ENCODE measurements at places on chromosomes 13 and 19.

- no peak for DNase-seq
These were observed 60.5 kb downstream of the SERP2 start for GRCh38 chr13:44433863-44434765.

- DNase-seq = no peak
These were observed 20.1 kb upstream of the RAB20 start for GRCh38 chr13:110581506-110582185.

DNA sequence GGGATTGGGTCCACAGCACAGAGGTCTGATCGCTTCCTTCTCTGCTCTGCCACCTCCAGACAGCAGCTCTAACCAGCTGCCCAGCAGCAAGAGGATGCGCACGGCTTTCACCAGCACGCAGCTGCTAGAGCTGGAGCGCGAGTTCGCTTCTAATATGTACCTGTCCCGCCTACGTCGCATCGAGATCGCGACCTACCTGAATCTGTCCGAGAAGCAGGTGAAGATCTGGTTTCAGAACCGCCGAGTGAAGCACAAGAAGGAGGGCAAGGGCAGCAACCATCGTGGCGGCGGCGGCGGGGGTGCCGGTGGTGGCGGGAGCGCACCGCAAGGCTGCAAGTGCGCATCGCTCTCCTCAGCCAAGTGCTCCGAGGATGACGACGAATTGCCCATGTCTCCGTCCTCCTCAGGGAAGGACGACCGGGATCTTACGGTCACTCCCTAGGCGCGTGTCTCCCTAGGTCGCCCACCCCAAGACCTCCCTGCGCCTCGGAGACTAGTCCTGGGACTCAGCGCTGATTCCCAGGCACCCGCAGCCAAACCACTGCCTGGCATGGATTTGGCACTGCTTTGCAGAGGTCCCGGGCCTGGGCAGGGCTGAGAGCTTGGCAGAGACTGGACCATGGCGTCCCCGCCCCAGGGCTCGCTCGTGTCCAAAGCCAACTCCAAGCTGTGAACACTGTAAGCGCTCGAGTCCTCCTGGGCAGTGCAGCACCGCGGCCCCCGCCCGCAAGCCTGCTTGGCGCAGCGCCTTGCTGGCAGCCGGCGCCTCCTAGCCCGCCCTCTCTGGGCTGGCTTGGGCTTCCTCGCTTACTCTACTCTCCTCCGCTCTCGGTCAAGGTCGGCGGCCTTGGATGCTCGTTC is 1.5 kb downstream of the GSX1 start:
- DNase-seq = no peak

DNA sequence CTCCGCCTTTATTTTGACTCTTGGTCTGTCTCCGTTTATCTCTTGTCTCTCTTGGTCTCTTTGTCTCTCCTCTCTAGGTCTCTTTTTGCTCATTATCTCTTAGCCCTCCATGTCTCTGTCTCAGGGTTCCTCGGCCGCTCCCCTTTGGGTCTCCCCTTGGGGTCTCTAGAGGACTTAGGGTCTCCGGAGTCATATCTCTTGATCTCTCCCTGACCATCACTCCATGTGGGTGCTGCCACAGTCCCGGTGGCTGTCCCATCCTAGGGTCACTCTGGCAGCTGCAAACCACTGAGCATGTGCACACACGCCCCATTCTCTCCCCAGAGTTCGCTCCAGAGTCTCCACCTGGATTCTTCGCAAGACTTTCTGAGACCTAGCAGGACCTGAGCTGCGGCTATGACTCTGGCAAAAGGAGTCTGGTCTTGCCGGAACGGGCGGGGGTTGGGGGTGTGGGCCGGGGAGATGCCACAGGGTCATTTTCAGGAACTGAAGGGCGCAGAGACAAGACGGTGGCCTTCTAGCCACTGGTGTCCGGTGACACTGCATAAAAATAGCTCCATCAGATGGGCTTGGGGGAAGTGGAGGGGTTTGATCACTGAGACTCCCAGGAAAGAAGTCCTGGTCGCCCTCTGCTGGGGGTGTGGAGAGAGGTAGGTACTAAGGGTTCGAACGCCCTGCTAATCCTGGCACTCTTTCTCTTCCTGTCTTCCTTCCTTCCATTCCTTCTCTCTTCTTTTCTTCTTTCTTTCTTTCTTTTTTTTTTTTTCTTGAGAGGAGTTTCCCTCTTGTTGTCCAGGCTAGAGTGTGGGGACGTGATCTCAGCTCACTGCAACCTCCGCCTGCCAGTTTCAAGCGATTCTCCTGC is 1.2 kb upstream of the KCNA7 start:
- no peak for DNase-seq

DNA sequence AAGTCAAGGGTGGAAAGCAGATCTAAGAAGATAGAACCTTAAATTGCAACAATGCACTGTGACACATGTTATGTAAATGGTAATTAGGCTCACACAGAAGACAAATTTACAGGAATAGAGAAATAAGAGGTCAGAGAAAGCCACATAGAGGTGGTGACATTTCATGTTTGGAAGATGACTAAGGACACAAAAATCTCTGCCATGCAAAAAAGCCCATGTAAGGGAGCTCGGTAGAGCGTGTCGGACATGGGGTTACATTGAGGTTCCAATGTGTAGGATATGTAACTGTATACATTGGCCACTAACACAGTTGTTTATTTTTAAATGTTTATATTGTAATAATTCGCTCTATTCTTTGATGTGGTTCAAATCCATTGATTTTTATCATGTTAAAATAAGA is 33.7 kb downstream of the SUGT1 start:
- DNase-seq = no peak

DNA sequence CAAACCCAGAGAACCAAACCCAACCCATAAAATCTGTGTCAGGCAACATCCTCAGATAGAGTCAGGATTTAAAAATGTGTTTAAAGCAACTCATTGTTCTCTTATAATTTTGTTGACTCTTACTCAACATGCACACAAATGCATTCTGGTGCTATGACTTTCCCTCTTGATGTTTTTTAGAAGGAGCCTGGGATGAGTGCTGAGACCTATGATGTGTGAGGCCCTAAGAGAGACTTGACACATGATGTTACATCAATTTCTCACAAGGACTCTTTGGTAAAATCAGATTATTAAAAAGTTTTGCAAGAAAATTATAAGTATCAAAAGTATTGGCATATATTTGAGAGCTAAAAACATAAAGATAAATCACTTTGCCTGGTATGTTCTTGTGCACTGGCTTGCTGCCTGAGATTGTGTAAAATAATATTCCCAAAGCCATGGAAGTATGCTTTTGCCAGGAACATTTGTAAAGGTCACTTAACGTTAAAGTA is 173.9 kb downstream of the DCLK1 start:
- no peak for DNase-seq

DNA sequence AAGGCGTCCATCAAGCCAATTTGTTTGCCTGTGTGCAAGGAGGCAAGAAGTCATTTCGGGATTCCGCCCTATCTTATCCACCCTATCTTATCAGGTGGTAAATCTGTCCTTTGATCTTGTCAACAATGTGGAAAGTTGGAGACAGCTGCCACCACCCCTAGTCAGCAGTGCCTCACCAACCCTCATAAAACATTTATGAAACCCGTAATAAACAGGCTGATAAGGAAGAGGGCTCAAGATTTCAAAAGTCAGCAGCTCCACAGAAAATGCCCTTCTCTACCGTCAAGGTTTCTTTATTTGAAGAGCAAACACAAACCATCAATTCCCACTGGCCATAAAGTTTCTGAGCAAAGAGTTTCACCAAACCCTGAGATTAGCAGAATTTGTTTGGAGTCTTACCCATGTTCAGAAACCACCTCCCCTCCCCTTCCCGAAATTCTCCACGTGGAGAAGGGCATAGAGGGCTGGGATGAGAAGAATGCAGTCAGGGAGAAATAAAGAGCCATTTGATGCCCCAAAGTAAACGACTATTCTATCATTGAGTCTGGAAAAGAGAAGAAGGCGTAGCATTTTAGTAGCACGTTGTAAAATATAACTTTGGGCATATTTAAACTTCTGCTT is 196.0 kb upstream of the GPR12 start:
- no peak for DNase-seq

DNA sequence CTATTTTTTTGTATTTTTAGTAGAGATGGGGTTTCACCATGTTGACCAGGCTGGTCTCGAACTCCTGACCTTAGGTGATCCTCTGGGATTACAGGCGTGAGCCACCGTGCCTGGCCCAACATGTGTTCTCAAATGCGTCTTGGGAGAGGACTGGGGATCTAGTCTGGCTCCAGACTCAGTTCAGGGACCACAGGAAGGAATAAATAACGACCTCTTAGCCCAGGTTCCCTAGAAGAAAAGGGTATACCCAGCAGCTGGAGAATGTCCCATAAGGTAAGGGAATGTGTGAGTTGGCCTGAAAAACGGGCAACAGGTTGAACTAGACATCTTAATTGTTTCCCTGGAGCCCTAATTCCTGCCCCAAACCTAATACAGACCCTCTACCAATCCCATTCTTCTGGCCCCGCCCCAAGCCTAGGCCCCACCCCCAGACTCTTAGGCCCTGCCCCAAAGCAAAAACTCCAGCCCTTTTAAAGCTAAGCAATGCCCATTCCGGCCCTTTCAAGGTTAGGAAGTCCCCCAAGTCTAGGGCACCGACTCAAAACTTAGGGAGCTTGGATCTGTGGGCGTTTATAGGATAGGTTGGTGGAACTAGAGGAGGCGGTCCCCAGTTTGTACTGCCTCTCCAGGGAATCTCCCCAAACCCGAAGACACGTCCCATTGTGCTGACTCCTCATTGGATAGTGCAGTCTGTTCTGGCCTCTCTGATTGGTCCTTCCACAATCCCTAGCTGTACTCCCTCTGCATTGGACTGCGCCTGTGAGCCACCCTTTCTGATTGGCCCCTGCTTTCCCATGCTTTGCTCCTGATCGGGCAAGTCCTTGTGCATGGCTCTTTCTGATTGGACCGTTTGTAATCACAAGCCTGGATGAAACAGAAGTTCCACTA is 5.4 kb upstream of the LRFN1 start:
- no peak for DNase-seq

- peak; percentile 58 for DNase-seq
These were observed 7.1 kb downstream of the GPR108 start for GRCh38 chr19:6730153-6730804.

DNA sequence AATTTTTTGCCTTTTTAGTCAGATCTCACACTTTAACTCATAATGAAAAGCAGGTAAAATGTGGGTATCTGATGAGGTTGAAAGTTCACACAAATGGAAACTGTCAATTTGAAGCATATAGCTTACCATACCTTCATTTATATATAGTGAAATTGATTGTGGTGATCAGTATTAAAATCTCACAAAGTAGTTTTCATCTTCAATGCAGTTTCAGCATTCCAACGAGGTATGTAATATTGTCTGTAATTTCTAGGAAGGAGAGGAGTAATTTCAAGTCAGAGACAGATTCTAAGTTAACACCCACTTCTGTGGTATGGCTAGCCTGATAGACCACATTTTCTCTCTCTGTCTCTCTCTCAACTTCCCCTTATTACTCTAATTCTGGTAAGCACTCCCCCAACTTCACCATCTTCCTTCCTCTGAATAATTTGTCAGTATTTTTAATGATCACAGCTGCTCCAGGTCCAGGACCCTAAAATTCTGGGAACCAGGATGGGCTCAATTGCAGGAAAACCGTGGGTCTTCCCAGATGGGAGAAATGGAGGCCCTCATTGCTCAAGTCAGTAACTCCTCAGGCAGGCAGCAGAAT is 455.7 kb downstream of the FGF9 start:
- no peak for DNase-seq

DNA sequence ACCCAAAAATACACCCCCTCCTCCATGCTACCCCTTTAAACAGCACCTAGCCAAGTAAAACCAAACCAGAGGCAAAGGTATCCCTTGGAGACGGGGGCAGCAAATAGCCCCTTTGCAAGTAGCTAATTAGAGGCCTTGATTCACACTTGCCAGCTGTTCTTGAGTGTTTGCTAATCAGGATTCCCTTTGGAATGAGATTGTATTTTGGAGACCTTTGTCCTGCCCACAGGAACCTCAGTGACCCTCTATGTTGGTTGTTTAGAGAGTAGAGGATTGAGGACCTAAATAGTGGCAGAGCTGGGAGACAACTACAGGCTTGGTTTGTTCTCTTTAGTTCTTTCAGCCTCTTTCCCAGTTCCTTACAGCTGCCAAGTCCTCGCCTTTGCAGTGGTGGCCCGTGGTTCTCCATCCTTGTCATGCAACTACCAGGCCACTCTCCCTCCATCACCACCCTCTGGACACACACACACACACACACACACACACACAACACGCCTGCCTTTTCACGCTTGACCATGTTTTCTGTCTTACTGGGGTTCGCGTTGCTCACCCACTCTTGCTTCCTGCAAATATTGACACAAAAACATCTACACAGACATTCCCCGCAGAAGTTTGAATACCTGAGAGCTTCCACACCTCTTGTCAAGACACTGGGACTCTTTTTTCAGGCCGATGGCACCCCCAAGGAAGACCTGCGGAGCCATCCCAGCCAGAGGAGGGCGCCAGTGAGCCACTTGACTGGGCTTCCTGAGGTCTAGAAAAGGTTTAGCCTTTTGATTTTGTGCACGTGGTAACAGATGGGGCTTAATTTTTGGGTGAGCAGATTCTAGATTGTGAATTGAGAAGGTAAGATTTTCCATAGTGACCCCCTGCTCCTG is 80.0 kb upstream of the GPR183 start:
- peak; percentile 75 for DNase-seq

DNA sequence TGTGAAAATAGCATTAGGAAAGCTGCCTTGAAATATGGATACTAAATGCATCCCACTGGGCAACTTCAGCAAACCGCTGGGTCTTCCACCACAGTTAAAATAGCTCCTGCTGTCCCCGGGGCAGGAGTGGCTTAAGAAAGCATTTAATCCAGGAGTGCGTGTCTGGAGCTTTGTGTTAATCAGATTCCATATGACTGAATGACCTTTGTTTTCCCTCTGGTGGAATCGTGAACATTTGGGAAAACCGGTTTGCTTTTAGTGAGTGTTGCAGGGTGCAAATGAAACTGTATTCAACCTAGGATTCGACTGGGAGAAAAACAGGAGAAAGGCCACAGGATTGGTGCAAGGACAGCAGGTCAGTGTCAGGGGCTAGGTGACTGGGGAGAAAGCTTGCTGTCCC is 237.6 kb upstream of the MAB21L1 start:
- DNase-seq = no peak

GRCh38 chr19:35462476-35462953 is 14.5 kb downstream of the FFAR2 start:
- DNase-seq = no peak

DNA sequence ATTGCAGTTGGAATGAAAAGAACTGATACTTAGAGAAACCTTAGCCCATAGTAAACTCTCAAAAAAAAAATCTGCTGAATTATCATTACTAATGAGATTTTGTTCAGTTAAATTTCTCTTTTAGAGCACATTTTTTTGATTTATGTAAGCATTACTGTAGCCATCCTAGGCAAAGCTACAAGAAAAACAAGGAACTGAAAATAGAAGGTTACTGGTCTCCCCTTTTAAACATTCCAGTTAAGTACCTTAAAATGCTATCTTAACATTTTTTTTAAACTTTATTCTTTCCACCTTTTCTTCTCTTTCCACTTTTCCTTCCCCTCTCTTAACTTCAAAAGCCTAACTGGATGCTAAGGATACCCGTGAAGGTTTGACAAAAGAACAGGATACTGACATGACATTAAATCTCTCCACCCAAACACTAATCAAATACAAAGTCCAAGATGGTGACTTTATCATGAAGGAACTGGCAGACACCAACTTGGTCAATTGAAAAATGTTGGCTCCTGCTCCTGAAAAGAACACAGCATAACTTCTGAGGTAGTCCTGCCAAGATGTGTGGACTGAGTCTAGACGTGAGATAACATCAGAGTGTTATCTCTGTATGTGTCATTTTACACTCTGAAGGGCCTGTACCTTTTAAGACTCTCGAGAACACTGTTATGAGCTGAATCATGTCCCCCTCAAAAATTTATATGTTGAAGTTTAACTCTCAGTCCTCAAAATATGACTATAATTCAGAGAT is 29.5 kb upstream of the SACS start:
- no peak for DNase-seq

GRCh38 chr13:76860706-76861105 is 25.5 kb downstream of the KCTD12 start:
- no peak for DNase-seq

All from Right ventricle myocardium superior (tissue), 1 donor.